ENCODE measurements at places on chromosomes 5 and 9. TPM values are rescaled to one million over a fixed set of nuclear protein-coding genes. Genes with fewer than 3 reads are reported as not detected.

GRCh38 chr9:18238254-18238653, 235.7 kb upstream of the ADAMTSL1 start:
- no peak for DNase-seq

- DNase-seq, result peak; percentile 46
Measured at GRCh38 chr5:10695055-10695649, 65.9 kb downstream of the DAP start.

GRCh38 chr5:178372142-178372571, 139.6 kb upstream of the PHYKPL start:
- DNase-seq, result no peak

DNA sequence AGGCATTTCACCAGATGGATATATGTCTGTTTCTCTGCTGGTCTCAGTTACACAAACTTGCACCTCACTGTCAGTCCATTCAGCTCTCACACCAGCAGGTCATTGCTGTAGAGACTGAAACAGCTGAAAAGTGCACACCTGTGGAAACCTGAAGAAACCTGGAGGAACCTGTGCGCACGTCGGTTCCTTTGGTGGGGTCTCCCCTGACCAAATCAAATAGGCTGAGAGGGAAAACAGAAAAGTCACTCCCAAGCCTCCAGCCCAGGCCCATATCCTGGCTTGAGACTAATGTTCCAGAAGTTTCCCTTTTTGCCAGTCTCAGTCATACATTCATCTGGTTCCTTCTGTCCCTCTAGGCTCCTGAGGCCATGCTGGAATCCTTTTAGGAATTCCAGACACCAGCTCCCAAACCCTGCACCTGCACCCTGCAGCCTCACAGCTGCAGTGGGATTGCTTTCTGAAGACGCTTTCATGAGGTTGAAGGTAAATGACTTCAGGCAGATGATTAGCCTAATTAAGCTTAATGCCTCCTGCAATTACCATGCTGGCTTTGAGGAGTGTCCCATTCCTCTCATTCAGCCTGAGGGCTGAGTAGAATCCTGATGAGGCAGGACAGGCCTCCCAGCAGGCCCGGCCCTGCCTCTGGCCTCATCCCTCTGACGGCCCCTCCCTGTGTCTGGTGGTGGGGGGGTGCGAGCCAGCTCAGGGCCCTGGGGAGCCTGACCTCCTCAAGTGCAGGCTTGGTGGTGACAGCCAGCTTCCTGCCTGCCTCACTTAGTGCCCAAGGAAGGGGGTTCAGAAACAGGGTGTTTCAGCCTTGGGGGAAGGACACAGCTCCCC, 24.3 kb upstream of the CXCL14 start:
- no peak for DNase-seq

The MZB1 gene
- 0.38 TPM for polyA plus RNA-seq

All from right renal cortex interstitium (tissue), 3 donors.